ENCODE measurements at places on chromosomes 7 and 10.
A peak's percentile ranks its signal among the peaks of the same experiment; 100 is the strongest.

DNA sequence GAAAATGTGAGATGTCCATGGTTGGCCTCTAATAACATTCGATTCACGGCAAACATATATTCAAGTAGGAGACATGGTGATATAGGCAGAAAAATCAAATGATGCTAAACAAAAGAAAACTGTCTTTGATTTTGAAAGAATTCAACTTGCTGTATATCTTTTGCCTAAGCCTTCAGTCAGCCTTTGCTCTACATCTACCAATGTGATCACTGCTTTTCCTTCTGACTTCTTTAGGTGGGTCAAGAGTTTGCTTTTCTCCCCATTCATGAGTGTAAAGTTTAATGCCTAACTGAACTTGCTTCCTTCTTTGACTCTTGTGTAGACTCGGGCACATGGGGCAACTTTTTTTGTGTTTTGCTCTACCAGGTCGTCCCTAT is 417 bp upstream of the HIF1AN start:
- no peak for DNase-seq

DNA sequence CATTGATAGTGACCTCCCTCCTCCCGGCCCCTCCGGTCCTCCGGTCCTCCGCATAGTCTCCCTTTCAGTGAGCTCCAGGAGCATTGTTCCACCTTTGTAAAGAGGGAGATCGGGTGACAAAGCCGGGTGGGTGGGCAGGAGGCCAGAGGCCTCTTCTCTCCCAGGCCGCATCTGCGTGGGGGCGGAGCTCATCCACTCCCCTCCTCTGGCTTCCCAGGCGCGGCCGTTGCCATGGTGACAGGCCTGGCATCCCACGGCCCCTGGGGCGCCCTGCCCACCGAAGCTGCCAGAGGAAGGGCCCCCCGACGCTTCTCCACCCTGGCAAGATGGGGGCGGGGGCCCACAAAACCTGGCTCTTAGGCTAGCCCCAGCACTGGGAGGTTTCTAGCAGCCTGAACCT is 4.4 kb upstream of the FZD9 start:
- no peak for DNase-seq

DNA sequence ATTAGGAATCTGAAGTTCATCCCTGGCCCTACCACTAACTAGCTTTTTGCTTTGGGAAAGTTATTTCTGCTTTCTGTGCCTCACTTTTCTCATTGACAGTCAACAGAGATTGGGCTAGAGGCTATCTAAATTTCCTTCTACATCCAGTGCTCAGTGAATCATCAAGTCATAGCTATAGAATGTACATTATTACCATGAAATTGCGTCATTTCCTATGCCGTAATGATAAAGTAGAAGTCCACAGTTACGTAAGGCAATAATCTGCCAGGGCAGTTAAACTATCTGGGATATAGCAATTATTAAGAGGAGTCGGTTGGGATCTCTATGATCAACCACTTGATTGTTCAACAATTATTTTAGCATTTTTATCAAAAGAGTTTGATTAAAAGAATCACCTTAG is 64.4 kb downstream of the ITGB8 start:
- no peak for DNase-seq

DNA sequence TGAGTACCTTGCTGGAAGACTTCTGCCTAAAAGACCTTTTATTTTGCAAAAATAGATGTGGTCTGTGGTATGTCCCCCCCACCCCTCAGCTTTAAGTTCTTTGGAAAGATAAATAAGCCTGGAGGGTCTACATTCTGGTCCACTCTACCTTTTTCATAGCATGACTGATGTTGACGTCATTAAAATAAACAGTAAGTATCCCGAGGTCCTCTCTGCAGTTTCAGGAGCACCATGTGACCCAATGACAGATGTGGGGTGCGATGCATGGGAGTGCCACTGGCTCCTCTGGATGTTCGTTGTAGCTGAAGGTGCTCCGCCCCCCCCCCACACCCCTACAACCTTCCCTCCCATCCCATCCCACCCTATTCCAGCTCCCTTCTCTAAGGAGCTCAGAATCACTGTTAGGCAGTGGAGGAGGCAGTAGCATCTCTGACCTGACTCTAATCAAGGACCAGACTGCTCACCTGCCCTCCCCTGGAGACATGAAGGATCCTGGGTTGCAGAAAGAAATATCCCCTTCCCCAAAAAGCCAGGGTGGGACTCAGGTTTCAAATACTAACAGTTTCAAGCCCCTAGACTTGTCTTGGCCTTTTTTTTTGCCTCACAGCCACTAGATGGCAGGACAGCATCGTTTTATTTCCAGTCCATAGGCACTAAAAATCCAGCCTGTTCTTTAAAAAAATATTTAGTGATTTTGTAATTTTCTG is 25.1 kb downstream of the CASP7 start:
- peak; percentile 22 for DNase-seq

DNA sequence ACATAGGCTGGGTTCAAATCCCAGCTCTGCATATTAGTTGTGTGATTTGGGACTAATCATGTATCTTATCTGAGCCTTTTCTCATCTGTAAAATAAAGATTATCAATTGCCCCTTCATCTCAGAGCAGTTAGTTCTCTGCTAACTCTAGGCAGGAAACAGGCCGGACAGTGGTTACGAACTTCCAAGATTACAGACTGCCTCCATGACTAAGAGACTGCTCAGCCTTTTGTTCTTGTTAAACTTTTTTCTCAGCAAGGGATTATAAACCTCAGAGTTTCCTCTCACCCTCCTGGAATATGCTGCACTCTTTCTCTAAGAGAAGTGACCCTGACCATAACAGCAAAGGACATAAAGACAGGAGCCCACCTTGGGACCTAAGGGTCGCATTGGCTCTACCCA is 52.5 kb upstream of the NFKB2 start:
- DNase-seq: peak; percentile 55

DNA sequence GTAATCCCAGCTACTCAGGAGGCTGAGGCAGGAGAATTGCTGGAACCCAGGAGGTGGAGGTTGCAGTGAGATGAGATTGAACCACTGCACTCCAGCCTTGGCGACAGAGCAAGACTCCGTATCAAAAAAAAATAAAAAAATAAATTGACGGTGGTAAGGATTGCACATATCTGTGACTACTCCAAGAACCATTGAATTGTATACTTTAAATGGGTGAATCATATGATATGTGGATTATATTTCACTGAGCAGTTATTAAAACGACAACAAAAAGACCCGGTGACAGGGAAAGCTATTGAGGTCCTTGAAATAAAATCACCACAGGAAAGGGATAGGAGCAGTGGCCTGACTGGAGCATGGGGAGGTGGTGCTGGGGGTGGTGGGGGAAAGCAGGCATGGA is 31.2 kb upstream of the COMTD1 start:
- DNase-seq: peak; percentile 78

GRCh38 chr7:4245135-4245865 is 436.8 kb upstream of the FOXK1 start:
- no peak for DNase-seq

DNA sequence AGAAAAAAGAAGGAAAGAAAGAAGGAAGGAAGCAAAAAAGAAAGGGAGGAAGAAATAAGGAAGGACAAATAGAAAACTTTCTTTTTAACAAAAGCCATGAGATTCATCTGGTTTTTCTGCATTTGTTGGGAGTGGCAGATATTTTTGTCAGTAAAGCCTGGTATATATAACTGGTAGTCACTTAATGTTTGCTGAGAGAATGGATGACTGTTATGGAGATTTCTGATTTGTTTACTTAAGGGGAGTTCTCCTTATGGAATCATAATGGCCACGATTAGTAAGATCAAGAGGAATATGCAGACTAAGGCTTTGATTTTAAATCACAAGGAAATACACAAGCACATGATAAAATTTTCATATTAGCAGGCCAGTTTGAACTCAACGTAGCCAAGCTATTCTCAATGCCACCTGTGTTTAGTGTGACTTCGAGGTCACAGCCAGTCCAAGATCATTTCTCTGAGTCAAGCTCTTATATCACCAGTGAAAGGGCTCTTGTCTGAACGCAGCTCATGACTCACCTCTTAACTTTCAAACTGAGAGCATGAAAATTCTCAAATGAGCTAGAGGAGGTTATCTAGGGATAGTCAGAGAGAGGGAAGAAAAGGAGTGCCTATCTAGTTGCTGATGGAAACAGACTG is 445.1 kb upstream of the ZMIZ1 start:
- peak; percentile 65 for DNase-seq

DNA sequence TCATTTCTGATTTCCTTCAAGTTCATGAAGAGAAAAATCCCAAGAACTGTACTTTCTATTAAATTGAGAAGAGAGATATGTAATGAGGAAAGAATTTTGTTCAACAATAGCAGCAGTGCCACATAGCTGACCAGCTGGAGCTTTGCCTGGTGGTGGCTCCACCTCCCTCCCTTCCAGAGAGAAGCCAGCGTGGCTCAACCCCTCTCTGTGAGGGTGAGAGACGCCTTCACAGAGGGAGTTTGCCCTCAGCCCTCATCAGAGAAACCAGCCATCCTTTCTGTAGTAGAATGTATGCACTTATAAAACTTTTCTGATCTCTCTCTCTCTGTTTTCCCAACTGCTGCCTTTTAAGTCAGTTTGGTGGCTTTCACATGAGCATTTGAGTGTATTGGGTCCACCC is 20.5 kb upstream of the COL1A2 start:
- DNase-seq: peak; percentile 85

DNA sequence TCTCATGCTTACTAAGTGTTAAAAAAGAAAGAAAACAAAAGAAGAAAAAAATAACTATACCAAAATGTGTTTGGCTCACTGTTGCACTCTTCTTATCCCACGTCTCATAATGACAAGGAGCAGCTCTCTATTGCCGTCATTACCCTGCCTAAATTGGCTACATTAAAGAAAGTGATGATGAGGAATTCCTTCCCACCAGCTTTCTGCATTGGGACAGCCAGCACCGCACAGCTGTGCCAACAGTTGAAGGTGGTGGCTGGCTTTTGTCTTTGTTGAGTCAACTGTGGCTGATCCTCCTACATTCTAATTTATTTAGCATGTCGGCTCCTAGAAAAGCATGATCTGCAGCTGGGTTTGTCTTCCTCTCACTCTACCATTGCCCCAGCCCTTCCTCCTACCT is 751.8 kb downstream of the KCNMA1 start:
- DNase-seq: no peak

DNA sequence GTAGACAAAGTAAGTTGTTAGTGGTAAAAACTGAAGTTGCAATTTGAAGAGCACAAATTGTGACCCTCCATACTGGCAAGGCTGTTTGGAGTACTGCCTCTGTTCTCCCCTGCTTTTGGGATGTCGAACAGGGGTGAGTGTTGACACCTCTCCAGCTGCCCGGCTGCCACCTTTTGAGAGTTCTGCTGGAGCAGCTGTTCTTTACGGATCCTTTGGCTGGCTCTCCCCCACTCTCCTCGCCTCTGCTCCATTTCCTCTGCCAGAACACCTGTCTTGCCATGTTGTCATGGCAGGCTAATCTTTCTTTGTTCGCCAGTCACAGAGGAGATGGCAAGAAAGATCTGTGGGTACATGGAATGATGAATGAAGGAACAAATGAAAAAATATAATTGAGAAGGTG is 34.9 kb downstream of the INSYN2A start:
- DNase-seq: no peak

DNA sequence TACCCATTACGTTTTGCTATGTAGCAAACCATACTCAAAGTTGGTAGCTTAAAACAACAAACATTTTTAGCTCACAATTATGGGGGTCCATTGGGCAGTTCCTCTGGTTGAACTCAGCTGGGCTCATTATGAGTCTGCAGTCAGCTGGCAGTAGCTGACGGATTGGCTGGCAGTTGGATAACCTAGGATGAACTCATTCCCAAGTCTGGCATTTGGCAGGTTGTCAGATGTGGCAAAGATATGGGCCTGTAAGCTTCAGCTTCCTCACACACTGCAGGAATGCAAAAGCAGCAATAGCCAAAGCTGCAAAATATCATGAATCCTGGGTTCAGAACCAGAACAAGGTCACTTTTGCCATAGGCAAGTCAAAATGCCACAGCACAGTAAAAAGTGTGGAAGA is 412.2 kb upstream of the SORCS1 start:
- no peak for DNase-seq

GRCh38 chr10:89216056-89216455 is 8.9 kb upstream of the CH25H start:
- DNase-seq: no peak

DNA sequence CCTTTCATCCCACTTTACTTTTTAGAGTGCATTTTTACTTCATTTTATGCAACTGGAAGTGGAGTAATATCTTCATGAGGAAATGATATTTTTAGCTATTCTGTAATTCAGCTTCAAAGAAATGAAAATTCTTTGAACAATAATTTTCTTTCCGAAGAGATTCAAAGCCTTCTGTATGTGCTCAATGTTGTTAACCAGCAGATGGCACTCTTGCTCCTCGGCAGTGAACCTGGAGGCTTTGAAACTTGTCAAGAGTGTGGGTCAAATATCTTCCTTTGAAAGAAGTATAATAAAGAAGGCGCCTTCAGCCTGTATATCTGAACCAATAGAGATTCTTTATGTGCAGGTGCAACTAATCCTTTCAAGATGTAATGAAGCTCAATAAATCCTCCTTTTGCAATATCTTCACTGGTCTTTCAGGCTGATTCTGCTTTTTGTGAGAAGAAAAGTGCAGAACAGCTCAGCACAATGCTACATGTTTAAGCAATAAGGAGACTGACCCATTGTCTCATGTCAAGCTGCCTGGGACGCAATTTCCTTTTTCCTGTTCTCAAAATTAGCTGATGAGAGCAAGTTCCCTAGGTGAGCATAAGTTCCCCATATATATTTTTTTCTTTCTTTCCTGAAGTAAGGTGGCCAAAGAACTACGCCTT is 258.4 kb downstream of the SEMA3A start:
- DNase-seq: peak; percentile 32

GRCh38 chr7:44380189-44380830 is 54.9 kb upstream of the CAMK2B start:
- no peak for DNase-seq

DNA sequence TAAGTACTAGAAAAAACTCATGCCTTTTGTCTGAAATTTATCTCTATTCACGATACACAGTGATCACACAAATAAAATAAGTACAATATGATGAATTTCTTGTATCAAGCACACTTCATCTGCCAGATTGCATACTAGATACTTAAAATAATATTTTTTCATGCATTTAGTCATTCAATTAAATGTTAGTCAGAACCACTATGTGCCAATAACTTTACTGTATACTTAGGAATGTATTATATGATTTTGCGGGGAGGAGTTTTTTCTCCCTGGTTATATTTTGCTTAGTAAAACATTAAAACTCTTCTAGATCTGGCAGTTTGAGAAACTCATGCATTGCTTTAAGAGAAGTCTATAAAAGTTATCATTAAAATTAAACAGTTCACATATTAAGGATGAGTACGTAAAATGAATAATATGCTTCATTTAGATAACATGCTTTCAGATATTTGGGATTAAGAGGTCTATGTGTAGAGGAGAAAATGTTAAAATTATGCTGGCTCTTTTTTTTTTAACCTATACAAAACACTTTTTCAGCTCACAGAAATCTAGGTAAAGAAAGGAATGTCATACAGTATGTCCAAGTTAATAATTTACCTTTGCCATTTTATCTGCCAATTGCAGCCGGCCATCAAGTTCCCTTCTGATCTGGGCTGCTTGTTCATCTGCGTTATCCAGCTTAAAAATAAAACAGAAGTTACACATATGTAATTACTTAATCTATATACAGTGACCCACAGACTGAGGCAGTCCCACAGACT is 70.1 kb downstream of the RNF133 start:
- DNase-seq: no peak

Data from AG08396 (cell line).